ENCODE measurements at places on chromosomes 13 and 19.

GRCh38 chr13:75931116-75931515 is 295.0 kb downstream of the LMO7 start:
- no peak for DNase-seq

DNA sequence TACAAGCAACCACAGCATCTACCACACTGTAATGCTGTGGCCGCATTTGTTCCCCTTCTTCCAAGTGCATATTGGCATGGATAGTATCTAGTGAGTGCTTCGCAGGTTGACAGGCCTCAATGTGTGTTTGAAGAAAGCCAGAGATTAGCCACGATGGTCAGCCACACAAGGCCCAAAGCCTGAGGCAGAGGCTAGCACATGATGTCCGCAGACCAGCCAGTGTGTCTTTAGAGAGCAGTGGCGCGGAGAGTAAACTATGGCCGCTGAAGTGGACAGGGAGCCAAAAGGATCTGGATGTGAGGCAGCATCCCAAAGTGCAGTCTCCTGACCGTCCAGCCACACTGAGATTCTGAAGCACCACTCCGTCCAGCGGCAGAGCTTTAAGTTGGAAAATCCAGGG is 36.0 kb downstream of the BRD4 start:
- no peak for DNase-seq

DNA sequence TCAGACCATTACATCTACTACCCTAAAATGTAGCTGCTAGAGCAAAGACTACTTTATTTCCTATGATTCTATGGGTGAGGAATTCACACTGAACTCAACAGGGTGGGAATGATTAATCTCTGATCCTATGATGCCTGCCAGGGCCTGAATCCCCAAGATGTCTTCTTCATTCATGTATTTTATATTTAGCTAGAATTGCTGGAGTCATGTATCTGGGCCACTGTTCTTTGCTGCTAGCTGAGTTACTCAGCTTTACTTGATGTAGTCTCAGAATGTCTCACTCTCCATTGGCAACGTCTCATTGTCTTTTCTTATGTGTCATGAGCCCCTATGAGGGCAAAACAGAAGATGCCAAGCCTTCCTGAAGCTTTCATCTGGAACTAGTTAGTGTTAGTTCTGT is 21.1 kb downstream of the ZNF582 start:
- no peak for DNase-seq

DNA sequence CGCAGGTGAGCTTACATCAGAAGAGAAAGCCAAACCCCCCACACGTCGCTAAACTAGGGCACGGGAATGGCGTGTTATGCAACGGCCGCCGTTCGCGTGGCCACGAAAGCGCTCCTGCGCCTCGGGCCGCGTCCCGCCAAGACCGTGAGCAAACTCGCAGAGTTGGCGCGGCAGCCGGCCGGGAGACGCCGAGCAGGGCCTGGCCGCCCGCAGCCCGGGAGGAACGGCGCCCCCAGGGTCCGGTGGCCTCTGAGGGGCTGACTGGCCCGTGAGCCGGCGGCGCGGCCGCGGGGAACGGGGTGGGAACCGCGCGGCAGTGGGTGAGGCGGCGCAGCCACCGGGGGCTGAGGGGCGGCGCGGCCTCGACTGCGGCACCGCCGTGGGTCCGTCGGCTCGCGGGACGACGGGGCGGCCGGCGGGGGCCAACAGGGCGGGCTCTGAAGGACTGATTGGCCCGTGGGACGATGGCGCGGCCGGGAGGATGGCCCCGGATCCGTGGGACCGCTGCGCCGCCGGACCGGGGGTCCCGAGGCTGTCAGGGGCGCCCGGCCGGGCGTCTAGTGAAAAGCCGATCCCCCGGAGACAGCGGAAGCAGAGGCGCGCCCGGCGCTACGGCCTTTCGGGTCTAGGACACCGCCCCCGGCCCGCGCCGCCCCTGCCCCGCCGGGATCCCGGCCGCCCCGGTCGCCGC is 903 bp downstream of the LATS2 start:
- no peak for DNase-seq

- no peak for DNase-seq
Measured at GRCh38 chr13:34749046-34749445, 193.0 kb upstream of the NBEA start.

Measured in cortex of kidney (tissue), 1 donor.